ENCODE measurements at places on chromosomes 11 and 22.

DNA sequence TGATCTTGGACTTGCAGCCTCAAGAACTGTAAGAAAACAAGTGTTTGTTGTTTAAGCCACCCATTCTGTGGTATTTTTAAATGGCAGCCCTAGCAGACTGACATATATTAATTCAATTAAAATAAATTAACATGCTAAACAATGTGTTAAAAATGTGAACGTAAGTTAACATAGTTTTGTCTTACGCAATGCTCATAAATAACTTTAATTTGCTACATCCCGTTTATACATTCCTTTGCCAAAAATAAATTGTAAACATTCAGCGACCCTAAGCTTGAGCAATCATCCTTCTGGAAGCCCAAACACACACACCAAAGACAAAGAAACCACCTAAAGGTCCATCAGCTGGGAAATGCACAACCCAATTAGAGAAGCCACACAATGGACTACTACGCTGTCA, 70.4 kb downstream of the CELSR1 start:
- no peak for DNase-seq

DNA sequence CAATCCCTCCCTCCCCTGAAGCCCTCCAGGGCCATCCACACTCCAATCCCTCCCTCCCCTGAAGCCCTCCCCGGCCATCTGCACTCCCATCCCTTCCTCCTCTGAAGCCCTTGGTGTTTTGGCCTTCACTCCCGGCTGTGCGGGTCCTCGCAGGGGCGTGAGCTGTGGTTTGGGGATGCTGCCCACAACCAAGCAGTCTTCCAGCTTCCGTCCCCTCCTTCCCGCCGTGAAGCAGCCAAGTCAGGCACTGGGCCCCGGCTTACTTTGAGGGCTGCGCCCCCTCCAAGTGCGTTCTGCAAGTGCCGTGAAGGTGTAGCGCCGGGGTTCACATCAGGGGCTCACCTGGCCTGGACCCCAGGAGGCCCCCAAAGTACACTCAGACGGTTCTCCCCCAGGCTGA, 335.9 kb downstream of the BRD1 start:
- DNase-seq, result no peak

DNA sequence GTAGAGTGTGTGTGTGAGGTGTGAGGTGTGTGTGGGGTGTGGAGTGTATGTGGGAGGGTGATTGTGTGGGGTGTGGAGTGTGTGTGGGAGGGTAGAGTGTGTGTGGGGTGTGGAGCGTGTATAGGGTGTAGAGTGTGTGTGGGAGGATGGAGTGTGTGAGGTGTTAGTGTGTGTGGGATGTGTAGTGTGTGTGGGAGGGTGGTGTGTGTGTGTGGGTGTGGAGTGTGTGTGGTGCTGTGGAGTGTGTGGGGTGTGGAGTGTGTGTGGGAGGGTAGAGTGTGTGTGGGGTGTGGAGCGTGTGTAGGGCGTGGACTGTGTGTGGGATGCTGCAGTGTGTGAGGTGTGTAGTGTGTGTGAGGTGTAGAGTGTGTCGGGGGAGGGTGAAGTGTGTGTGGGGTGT, 356.1 kb downstream of the CADM1 start:
- DNase-seq, result no peak

DNA sequence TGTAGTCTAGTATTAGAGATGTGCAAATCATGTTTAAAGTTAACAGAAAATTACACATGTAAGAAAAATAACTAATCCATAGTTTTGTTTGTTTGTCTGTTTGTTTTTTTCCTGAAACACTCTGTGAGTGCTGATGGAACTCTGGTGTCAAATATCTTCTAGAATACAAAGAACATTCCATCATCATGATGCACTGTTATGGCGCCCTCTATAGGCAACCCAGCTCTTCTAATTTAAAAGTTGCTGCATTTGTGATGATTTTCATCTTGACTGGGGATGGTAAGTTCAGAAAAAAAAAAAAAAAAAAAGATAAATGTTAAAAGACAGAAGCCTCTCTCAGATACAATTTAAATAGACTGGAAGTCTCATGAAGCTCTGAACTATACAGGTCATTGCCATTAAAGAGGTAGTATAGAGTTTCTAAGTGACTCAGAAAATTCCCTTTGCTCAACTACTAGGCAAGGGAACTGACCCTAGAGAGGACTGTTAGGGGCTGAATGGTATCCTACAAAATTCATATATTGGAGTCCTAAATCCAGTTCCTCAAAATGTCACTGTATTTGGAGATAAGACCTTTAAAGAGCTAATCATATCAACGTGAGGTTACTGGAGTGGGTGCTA, 597.2 kb upstream of the ANO3 start:
- no peak for DNase-seq

DNA sequence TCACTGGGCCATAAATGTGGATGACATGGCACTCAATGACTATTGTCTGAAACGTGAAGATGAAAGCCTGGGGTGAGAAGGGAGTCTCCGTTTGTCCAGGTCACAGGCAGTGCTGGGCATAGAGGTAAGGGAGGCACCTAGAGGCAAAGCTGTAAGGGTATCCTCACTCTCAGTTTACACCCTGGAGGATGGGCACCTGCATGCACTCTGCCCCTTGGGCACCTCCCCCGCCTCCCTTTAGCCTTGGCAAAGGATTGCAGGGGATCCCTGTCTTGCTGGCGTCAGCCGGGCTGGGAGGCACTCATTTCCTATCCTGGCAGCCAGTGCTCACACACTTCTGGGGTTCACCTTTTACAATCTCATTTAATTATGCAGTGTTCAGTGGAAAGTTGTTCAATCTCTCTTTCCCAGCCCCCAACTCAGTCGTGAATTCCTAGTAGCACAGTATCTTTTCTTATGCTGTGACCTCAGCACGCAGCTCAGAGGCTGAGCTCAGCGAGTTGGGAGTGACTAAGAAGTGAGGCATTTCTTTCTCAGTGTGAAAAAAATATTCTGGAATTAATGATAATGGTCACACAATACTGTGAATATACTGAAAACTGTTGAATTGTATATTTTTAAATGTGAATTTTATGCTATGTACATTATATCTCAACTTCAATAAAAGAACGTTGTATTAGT, 866.6 kb downstream of the BRD1 start:
- DNase-seq, result peak; percentile 1

DNA sequence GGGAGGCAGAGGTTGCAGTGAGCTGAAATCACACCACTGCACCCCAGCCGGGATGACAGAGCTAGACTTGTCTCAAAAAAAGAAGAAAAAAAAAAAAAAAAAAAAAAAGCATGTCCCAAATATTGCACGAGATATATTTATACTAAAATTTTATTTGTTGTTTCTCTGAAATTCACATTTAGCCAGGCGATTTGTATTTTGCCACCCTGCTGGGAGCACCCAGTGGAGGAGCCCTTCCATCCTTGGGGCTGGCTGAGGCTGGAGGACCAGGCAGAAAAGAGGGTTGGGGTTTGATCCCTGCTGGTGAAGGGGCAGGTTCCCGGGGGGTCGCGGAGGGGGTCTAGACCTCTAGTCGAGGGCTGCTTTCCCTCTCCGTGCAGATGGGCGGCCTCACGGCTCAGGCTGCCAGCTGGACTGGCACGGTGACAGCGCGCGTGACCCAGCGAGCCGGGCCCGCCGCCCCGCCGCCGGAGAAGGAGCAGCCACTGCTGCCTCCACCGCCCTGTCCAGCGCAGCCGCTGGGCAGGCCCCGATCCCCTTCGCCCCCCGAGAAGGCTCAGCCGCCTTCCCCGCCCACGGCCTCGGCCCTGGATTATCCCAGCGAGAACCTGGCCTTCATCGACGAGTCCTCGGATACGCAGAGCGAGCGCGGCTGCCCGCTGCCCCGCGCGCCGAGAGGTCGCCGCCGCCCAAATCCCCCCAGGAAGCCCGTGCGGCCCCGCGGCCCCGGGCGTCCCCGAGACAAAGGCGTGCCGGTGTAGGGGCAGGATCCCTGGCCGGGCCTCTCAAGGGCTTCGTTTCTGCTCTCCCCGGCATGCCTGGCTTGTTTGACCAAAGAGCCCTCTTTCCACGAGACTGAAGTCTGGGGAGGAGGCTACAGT, 952 bp upstream of the CATSPERZ start:
- DNase-seq, result no peak

DNA sequence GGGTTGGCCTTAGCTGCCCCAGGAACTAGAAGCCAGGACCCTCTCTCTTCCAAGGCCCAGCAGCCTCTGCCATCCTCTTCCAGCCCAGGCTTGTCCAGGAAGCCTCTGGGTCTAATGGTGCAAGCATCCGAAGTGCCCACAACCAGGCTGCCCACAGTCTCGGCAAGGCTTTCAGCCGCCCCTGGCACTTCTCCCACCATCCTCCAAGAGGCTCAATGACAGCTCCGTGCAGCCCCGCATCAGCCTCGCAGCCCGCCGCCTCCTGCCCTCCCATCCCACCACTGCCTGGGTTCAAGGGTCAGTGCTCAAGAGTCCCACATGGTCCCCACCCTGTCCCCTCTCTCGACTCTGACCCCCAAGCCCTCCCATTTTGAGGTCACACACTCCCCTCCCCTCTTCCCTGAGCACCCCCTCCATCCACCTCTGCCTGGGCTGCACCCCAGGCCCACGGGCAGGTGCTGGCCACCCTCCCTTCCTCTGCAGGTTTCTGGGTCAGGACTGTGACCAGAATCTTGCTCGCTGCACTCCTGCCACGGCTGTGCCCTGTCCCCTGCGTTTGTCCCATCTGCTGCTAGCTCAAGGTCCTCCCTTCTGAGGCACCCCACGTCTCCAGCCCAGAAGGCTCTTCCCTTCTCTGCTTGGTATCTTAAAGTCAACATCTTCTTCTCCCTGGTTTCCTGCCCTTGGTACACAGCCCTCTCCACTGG, 17.2 kb downstream of the IFITM10 start:
- no peak for DNase-seq

- DNase-seq, result no peak
Observed at GRCh38 chr11:41519696-41520095, 60.2 kb upstream of the LRRC4C start.

GRCh38 chr11:35013514-35014233, 97.3 kb downstream of the PDHX start:
- DNase-seq, result no peak

DNA sequence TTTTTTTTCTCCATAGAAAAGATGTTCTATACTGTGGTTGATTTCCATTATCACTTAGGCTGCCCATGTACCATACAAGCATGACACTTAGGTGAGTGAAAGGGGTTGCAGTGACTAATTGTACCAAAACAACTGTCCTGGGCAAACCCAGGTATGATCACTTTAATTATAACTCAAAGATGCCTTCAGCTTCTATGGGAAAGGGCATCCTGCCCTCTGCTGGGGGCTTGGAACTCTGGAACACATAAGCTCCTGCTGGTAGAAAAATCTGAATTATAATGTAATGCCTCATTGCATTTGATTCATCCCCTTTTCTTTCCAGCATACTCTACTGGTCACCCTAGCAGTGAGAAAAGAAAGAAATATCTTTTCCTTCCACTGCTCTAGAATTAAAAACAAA, 206.3 kb downstream of the DDX10 start:
- DNase-seq, result no peak

DNA sequence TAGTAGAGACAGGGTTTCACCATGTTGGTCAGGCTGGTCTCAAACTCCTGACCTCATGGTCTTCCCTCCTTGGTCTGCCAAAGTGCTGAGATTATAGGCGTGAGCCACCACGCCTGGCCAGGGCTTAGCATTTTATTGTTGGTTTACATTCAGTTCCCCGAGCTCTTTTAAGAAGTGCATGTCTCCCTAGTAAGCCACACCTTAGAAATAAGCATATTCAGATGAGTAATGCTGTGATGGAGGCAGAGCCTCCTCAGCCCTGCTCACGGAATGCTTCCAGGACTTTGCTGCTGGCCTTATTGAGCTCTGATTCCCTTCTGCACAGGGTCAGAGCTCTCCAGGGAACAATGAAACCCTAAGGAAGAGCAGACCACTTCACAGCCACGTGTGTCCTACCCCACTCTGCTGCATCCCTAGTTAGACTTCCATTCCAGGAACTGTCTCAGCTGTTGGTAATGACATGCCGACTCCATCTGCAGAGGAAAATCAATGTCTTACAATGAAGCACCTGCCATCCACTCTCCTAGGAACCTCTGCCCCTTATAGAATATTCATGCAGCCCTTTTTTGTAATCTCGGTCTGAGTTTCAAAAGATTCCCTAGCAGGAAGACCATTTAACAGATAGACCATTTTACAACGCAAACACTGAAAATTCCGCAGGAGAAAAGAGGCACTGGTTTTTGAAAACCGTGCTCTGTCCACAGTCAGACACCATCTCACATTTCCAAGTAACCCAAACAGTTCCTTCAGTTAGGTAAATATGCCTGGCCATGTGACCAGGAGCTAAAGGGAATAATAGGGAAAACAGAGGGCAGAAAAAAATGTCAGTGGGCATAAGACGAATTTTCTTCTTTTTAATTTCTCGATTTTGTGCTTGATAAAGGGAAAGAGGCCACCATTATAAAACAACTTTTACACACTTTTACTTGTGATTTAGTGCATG, 1.7 kb upstream of the JAM3 start:
- DNase-seq, result no peak

DNA sequence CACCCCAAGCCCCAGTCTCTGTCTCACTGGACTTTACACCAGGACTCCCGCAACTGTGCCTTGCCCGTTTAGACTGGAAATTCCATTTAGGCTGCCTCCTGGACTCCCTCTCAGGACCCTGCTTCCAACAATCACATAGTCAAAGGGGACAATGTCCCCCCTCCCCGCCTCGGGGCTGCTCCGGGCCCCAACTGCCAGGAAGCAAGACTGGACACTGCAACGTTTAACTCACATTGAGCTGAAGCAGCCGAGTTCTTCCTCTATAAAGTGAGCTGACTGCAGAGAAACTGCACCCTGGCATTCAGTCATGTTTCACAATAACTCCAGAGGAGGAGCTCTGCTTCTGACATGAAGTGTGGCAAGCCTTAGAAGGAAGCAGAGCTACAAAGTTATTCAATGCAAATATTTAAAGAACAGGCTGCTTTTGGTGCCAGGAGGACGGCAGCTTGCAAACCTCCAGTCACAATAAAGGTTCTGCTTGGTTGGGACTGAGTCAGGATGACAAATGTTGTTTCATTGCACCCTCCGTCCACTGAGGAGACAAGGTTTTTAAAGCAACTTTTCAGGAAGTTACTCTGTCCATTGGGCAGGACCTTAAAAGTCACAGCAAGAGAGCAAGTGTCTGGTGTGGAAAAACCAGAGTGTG, 19.9 kb downstream of the PACSIN2 start:
- peak; percentile 95 for DNase-seq

- DNase-seq, result no peak
Observed at GRCh38 chr11:68932933-68933577, 29.4 kb downstream of the IGHMBP2 start.

DNA sequence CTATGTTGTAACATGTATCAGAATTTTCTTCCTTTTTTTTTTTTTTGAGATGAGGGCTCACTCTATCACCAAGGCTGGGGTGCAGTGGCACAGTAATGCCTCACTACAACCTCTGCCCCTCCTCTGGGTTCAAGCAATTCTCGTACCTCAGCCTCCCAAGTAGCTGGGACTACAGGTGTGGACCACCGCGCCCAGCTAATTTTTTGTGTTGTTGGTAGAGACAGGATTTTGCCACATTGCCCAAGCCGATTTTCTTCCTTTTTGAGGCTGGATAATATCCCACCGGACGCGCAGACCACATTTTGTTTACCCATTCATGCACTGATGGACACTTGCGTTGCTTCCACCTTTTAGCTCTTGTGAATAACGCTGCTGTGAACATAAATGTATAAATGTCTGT, 97.0 kb downstream of the BRD1 start:
- DNase-seq, result no peak

Data from prostate gland (tissue), 2 donors.